ENCODE measurements at places on chromosomes 12 and 14. TPM values are rescaled to one million over a fixed set of nuclear protein-coding genes. Genes with fewer than 3 reads are reported as not detected.

Gene SIRT4
- total RNA-seq: 2.2 TPM

Gene PDE3A
- not detected for total RNA-seq

Gene TMEM229B
- 1.3 TPM for total RNA-seq

Gene DACT1
- total RNA-seq: 8.8 TPM

Gene ATXN3
- total RNA-seq: 36.0 TPM

Gene GARIN6
- not detected for total RNA-seq

Gene FBLN5
- total RNA-seq: 3.0 TPM

Gene SUPT16H
- total RNA-seq: 179 TPM

DNA sequence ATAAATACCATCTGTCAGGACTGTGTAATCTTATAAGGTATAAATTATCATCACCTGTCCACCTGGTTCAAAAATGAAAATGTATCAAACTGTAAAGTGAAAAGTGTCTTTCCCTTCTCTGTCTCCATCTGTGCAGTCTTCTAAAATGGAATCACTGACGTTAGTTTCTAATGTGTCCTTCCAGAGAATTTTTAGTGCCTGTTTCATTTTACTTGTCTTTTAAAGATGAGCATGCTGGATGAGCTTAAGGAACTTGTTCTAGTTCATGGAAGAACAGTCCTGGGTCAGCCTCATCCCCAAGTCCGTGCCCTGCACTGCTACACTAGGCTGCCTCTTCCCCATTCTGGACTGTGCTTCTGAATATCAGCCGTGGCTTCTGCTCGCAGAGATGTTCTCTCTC, 5.4 kb upstream of the NT5DC3 start:
- DNase-seq: no peak

GRCh38 chr12:2944401-2945047, 14.7 kb upstream of the TEAD4 start:
- peak; percentile 83 for DNase-seq

DNA sequence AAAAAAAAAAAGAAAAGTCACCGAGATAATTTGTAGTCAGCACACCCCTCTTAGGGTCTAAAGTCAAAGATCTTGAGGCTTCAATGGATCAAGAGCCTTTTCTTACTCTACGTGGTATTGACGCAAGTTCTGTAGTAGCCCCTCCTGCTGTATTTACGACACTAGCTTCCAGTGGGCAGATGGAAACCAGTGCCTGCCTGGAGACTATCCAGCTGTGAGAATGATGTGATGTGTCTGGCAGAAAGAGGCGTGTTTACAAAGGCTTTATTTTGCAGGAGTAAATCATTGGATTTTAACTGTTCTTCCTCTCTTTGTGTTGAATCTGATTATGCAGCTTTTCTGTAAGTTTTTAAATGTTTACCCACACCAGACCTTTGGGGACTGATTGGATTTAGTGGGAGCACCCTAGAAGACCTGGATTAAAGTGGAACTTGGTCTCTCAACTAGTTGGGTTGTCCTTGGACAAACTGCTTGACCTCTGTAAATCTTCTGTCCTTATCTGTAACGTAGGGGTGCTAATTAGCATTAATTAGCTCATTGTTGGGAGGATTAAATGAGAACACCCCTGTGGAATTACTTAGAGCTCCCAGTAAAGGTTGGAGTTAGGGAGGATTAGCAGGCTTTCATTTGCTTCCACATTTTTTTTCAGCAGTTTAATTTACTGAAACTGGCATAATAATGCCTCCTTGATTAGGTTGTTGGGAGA, 72.4 kb downstream of the RASSF3 start:
- DNase-seq: no peak

DNA sequence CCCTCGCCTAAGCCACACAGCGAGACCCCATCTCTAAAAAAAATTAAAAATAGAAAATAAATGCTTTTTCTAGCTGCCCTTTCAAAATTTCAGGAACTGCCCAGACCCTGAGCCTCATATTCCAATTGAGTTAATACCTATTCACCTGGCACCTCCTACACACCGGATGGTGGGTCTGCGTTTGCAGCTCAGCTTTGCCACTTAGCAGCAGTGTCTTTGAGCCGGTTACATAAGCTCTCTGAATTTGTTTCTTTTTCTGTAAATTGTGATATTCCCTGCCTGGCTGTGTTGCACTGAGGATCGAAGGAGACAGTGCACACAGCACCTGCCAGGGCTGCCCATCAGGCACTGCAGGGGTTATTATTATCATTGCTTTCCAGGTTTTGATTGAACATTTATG, 125.6 kb downstream of the EML1 start:
- DNase-seq: no peak

DNA sequence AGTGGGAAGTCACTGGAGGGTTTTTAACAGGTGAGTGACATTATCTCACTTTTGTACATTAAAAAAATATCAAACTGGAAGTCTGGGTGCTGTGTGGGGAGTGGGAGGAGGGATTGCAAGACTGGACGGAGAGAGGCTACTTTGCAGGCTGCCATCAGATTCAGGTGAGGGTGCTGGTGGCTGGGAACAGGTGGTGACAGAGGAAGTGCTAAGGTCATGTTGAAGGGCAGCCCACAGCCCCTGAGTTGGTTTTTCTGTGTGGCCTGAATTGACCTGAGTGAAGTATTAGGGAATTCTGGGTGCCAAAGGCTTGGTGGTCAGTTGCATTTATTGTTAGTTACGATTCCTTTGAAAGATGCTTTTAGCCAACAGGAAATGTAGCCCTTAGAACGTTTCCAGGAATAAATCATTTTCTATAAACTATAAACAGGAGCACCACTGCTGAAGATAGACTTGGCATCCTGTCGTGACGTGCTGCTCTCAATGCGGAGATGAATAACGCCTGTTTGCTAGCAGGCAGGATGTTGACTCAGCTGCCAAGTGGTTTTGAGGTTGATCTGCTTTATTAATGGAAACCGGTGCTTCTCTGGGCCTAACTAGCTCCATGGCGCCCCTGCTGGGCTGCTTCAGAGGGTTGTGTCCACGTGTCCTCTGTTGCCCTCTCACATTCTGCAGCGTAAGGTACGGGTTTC, 707.5 kb upstream of the TMEM132C start:
- peak; percentile 91 for DNase-seq

DNA sequence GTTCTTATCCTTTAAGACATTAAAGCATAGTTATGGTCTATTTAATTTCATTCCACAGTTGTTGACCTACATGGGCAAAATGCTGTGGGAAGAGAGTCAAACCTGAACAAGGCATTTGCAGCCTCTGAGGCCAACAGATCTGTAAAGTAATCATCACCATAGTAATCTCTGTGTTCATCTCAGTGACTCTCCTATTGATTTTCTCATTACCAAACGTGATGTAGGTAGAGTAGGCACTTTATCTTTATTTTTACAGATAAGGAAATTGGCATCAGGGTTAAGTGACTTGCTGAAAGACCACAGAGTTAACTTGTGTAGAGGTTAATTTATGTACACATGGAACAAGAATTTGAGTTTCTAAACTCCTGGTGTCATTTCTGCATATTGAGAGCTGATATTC, 203.0 kb downstream of the ESR2 start:
- no peak for DNase-seq

DNA sequence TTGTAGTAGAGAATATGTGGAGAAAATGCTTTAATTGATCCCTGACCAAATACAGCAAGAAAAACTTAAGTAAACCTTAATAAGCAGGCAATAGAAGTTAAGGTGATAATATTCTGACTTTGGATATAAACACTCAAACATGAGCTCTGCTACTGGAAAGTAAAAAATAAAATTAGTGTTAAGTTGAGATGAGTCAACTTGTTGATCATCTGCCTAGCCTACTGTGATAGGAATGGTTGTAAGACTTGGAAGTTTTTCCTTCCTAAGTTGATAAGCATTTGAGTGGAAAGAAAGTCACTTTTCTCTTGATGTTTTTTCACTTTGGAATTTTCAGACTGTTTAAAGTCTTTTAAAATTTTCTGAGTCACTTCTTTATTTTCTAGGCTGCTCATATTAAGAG, 26.0 kb downstream of the ADIPOR2 start:
- no peak for DNase-seq

DNA sequence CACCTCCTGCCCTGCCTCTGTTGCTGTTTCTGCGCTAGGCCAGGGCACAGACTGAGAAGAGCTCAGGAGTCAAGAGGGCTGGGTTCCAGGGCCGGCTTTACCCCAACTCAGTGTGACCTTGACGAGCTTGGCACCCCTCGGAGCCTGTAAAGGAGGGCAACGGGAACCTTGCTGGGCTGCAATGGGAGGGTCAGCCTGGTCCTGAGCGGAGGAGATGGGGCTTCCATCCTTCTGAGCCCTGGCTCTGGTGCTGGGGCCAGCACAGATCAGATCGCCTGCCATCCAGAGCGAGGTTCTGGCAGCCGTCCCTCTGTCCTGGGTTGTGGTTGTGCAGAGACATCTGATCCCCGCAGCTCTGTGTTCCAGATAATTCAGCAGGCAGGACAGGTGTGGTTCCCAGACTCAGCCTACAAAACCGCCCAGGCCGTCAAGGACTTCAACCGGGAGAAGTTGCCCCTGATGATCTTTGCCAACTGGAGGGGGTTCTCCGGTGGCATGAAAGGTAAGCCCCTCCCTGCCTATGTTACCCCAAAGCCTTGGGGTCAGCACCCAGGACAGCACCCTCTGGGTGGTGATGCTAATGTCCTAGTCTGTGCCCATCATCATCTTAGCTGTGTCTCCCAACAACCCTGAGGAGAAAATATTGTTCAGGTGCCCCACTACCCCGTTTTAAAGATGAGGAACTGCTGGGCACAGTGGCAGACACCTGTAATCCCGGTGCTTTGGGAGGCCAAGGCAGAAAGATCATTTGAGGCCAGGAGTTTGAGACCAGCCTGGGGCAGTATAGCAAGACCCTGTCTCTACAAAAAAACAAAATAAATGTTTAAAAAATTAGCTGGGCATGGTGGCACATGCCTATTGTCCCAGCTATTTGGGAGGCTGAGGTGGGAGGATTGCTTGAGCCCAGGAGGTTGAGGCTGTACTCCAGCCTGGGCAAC, 50.2 kb downstream of the FOXN4 start:
- no peak for DNase-seq

- DNase-seq: no peak
Measured at GRCh38 chr12:119666226-119666795, 1.6 kb upstream of the PRKAB1 start.

GRCh38 chr14:67423424-67423823, 11.5 kb upstream of the PLEK2 start:
- DNase-seq: no peak

DNA sequence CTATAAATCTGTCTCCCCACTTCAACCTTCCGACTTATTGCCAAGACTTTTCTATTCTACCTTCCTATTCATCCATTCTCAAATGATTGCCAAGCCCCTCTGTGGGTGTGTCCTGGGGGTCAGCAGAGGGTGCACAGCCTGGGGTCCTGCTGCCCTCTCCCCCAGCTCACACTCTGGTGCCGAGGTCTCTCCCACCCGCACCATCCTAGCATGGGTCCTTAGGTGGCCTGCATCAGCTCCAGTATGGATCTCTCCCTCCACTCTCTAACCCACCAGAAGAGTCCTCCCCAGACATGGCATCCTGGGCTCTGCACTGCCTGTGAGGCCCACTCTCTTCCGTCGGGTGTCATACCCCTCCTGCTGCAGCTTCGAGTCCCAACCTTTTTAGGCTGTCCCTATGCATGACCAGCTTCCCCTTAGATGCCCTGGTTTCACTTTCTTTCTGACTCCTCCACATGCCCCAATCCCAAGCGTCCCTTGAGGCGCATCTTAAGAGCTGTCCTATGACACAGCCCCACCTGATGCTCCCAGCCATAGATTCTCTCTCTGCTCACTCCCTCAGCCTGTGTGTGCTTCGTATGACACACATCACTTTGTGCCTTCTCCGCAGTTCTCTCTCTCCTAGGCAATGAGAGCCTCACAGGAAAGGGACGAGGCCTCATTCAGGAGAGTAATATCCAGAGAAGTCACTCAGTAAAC, 43.9 kb downstream of the GIT2 start:
- no peak for DNase-seq

All from activated CD4-positive, alpha-beta T cell treated with anti-CD3 and anti-CD28 coated beads for 36 hours (primary cell).